ENCODE measurements at places on chromosomes 16 and 17. TPM values are rescaled to one million over a fixed set of nuclear protein-coding genes. Genes with fewer than 3 reads are reported as not detected.

DNA sequence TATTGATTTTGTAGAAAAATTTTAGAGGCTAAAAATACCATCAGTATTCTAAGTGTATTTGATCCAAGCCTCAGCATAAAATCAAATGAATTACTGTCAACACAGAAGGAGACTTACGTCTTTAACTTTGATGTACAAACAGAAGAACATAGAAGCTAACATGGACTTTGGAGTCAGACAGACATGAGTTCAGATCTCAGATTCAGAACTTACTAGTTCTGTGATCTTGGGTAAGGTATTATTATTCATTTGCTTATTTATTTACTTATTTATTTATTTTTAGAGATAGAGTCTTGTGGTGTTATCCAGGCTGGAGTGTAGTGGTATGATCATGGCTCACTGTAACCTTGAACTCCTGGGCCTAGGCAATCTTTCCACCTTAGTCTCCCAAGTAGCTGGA, 4.0 kb upstream of the SLFN12L start:
- H3K4me1 ChIP-seq: peaks cover 46% of the 10 kb centered on the region
- H3K4me3 ChIP-seq: peak overlapping the region; percentile 88
- H3K36me3 ChIP-seq: no peaks in the 10 kb centered on the region
- H3K27ac ChIP-seq: peak overlapping the region; percentile 92

- no peaks in the 10 kb centered on the region for H3K36me3 ChIP-seq
- no peak overlapping the region for H3K27ac ChIP-seq
- H3K4me1 ChIP-seq: peaks cover 6% of the 10 kb centered on the region
- H3K27me3 ChIP-seq: peaks cover 18% of the 10 kb centered on the region
- H3K4me3 ChIP-seq: no peak overlapping the region
Observed at GRCh38 chr17:27379888-27380533, 76.2 kb upstream of the KSR1 start.

Gene GJD3
- total RNA-seq: not detected

- H3K27me3 ChIP-seq: no peaks in the 10 kb centered on the region
- no peak overlapping the region for H3K4me3 ChIP-seq
- no peaks in the 10 kb centered on the region for H3K4me1 ChIP-seq
- peak overlapping the region; percentile 50 for H3K27ac ChIP-seq
- no peak for DNase-seq
Observed at GRCh38 chr16:15502041-15502725, 67.8 kb downstream of the BMERB1 start.

DNA sequence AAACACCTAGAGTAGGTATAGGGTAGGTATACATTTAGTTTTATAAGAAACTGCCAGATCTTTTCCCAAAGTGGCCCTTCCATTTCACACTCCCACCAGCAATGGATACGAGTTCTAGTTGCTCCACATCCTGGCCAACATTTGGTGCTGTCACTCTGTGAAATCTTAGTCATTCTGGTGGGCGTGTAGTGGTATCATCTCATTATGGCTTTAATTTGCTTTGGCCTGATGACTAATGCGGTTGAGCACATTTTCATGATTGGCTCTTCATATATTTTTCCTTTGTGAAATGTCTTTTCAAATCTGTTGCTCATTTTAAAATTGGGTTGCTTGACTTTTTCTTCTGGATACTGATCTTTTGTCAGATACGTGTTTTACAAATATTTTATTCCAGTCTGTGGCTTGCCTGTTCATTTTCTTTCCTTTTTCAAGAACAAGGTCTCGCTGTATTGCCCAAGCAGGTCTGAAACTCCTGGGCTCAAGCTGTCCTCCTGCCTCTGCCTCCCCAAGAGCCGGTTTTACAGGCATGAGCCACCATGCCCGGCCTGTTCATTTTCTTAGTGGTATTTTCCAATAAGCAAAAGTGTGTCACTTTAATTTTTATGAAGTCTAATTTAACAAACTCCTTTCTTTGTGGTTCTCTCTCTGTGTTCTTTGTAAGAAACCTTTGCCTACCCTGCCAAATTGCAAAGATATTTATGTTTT, 192.4 kb downstream of the SEC14L1 start:
- no peaks in the 10 kb centered on the region for H3K36me3 ChIP-seq
- peak overlapping the region; percentile 2 for H3K4me3 ChIP-seq
- DNase-seq: no peak
- H3K27me3 ChIP-seq: no peaks in the 10 kb centered on the region
- H3K4me1 ChIP-seq: peaks cover 40% of the 10 kb centered on the region

- no peak overlapping the region for H3K27ac ChIP-seq
- H3K4me1 ChIP-seq: peaks cover 11% of the 10 kb centered on the region
- no peak overlapping the region for H3K4me3 ChIP-seq
Observed at GRCh38 chr17:17892731-17893130, 55.9 kb upstream of the SREBF1 start.

DNA sequence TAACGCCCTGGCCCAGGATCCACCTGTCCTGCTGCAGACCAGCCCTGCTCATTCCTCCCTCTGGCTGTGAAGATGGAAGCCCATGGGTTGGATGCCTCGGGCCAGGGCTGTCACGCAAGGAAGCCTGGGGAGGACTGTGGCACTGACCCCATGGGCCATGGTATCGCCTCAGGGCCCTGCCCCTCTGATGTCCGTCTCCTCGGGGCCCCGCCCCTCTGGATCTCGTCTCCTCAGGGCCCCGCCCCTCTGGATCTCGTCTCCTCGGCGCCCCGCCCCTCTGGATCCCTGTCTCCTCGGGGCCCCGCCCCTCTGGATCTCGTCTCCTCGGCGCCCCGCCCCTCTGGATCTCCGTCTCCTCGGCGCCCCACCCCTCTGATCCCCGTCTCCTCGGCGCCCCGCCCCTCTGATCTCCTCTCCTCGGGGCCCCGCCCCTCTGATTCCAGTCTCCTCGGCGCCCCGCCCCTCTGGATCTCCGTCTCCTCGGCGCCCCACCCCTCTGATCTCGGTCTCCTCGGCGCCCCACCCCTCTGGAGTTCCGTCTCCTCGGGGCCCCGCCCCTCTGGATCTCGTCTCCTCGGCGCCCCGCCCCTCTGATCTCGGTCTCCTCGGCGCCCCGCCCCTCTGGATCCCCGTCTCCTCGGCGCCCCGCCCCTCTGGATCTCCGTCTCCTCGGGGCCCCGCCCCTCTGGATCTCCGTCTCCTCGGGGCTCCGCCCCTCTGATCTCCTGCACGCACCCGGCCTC, 24.0 kb downstream of the METRNL start:
- peaks cover 28% of the 10 kb centered on the region for H3K4me1 ChIP-seq
- H3K36me3 ChIP-seq: no peaks in the 10 kb centered on the region
- peaks cover 14% of the 10 kb centered on the region for H3K27me3 ChIP-seq

Gene TNFRSF13B
- total RNA-seq: 316 TPM

Gene NGFR
- 1.3 TPM for total RNA-seq

GRCh38 chr16:87608400-87608985, 6.2 kb downstream of the JPH3 start:
- no peaks in the 10 kb centered on the region for H3K36me3 ChIP-seq
- DNase-seq: no peak
- H3K4me3 ChIP-seq: no peak overlapping the region

Gene KCTD19
- total RNA-seq: not detected

DNA sequence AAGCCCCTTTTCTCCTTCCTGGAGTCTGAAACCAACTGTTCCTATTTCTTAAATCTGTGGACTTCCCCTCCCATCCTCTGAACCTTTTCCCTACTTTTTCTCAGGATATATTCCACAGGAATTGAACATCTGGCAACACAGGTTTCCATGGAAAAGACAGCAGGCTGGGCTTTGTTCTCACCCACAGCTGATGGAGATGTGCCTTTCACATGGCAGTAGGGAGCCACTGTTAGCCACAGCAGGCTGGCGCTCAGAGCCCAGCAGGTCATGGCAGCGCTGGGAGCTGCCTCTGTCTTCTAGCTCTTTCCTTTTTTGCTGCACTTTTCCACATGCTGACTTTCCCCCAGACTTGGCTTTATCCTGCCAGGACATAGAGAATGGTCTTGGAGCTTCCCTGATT, 116.4 kb upstream of the NLRP1 start:
- H3K4me3 ChIP-seq: no peak overlapping the region
- peaks cover 27% of the 10 kb centered on the region for H3K27me3 ChIP-seq
- DNase-seq: no peak
- no peak overlapping the region for H3K27ac ChIP-seq
- no peaks in the 10 kb centered on the region for H3K36me3 ChIP-seq

GRCh38 chr17:19380481-19381301, 2.4 kb downstream of the MAPK7 start:
- H3K4me1 ChIP-seq: peaks cover 19% of the 10 kb centered on the region
- H3K27me3 ChIP-seq: no peaks in the 10 kb centered on the region
- peak overlapping the region; percentile 26 for H3K4me3 ChIP-seq
- no peak overlapping the region for H3K27ac ChIP-seq
- no peak for DNase-seq

DNA sequence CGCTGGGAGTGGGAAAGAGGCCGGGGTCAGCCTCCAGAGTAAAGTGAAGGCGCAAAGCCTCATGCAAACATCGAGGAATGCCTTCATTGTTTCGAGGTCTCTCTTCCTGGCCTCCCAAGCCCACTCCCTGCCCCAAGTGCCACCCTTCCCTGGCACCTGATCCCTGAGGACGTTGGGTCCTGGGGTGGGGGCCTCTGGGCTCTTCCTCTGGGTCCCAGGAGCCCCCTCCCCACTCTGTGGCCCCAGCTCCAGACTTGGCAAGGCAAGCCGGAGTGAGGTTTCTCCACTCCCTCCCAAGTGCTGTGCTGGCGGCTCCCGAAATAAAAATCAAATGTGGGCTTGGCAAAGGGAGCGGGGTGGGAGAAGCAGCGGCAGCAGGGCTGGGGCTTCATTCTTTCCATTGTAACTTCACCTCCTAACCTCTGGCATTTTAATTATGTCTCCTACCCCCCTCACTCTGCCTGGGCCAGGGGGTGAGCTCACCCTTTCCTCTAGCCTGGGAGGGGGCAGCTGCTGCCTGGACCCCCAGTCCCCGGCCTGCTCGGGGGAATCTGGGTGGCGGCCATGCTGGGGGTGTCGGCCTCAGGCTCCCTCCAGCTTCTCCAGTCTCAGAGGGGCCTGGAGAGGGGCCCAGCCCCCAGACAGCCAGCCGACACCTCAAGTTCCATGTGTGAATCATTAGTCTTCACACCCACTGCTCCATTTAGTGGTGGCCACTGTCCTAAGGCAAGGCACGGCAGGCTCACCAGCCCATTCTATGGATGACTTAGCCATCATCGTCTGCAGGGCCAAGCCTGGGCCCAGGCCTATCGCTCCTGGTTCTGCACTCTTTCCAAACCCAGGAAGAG, 14.6 kb upstream of the TMEM92 start:
- H3K27me3 ChIP-seq: peaks cover 31% of the 10 kb centered on the region
- no peak for DNase-seq
- no peaks in the 10 kb centered on the region for H3K4me1 ChIP-seq
- H3K27ac ChIP-seq: no peak overlapping the region
- H3K36me3 ChIP-seq: no peaks in the 10 kb centered on the region
- no peak overlapping the region for H3K4me3 ChIP-seq

DNA sequence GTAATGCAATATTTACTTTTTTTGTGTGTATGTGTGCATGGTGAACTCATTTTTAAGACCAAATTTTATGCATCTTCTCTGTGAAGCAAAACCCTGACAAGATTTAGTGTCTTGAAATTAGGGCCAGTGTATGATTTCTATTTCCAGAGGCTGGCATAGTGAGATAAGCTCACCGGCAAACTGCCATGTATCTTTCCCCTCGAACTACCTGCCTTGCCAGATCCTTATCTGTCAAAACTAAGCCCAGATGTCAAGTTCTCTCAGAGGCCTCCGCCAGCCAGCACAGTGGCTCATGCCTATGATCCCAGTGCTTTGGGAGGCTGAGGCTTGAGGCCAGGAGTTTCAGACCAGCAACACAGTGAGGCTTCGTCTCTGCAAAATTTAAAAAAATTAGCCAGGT, 10.0 kb downstream of the USP32 start:
- no peaks in the 10 kb centered on the region for H3K27me3 ChIP-seq
- H3K36me3 ChIP-seq: peaks cover 16% of the 10 kb centered on the region
- H3K27ac ChIP-seq: no peak overlapping the region
- H3K4me3 ChIP-seq: no peak overlapping the region

Gene PTX4
- total RNA-seq: not detected

DNA sequence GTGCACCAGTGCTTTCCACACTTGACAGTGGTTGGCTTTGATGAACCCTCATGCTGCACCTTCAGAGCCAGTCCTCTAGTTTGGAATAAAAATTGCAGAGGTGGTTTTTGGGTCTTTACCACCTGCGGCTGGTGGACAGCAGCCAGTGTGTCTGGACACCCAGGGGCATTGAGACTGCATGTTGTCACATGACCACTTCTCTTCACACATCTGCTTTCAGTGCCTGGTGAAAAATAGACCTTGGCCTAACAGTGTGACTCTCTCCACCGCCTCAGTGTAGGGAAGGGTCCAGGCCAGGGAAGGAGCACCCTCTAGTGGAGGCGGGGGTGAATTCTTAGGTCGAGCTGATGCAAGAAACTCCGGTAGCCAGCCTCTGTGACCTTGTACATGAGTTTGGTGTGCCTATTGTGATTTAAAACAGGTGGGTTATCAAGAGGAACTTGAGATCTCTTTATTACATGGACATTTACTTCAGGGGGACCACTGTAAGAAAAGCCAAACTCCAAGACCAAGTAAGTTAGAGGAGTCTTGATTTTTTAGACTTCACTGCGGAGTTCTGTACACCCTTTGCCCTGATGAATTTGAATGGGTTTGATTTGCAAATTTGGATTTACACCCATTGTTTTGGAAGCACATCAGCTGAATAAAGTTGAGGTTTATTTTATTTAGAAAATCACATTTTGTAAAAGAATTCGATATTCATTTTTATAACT, 17.9 kb downstream of the GOSR2 start:
- peaks cover 53% of the 10 kb centered on the region for H3K36me3 ChIP-seq
- no peaks in the 10 kb centered on the region for H3K27me3 ChIP-seq
- H3K4me3 ChIP-seq: no peak overlapping the region
- H3K4me1 ChIP-seq: peaks cover 22% of the 10 kb centered on the region
- peak; percentile 49 for DNase-seq

- H3K36me3 ChIP-seq: no peaks in the 10 kb centered on the region
- H3K27ac ChIP-seq: peak overlapping the region; percentile 18
- no peak for DNase-seq
- peaks cover 43% of the 10 kb centered on the region for H3K27me3 ChIP-seq
Observed at GRCh38 chr17:77862890-77863813, 95.4 kb upstream of the TNRC6C start.

DNA sequence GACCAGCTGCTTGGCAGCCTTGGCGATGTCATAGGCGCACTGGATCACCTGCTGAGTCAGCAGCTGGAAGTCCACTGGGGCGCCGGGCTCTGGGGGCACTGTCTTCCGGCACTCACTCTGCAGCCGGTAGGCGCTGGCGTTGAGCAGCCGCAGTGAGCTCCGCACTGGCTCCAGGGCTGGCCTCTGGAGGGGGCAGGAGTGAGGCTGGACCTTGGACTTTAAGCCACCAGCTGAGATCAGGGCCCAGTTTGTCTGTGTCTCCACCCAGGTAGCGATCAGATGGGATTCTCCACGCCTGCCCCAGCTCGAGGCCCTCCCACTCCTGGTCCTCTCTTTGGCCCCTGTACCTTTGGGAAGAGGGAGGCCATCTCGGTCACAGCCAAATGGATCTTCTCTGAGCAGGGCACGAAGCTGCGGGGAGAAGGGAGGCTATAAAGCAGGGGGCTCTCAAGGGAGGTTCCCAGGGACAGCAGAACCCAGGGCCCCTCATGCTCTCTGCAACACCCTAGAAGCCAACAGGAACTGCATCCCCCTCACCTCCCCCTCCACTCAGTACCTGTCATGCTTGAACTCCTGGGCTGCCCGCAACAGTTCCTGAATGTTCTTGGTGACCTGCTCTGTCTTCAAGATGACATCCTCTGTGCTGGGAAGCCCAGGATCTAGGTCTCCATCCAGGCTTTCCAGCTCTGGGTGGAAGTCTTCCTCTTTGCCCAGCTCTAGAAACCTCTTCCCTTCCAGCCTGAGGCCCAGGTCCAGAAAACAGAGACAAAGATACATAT, 6.4 kb downstream of the TP53I13 start:
- H3K4me1 ChIP-seq: peaks cover 20% of the 10 kb centered on the region
- no peaks in the 10 kb centered on the region for H3K27me3 ChIP-seq
- no peak overlapping the region for H3K27ac ChIP-seq
- no peak overlapping the region for H3K4me3 ChIP-seq
- DNase-seq: no peak

Gene TNP2
- total RNA-seq: not detected

Gene KCNJ18
- not detected for total RNA-seq

Gene HLF
- 0.10 TPM for total RNA-seq
